ENCODE measurements at places on chromosomes 4 and X.
A peak's percentile ranks its signal among the peaks of the same experiment; 100 is the strongest.

GRCh38 chr4:180394312-180394711 is 1848.9 kb upstream of the TENM3 start:
- no peak for DNase-seq

- no peak for DNase-seq
These were observed 109.3 kb upstream of the USP9X start for GRCh38 chrX:40975951-40976350.

- no peak for DNase-seq
These were observed 118.0 kb upstream of the EDNRA start for GRCh38 chr4:147362938-147363337.

DNA sequence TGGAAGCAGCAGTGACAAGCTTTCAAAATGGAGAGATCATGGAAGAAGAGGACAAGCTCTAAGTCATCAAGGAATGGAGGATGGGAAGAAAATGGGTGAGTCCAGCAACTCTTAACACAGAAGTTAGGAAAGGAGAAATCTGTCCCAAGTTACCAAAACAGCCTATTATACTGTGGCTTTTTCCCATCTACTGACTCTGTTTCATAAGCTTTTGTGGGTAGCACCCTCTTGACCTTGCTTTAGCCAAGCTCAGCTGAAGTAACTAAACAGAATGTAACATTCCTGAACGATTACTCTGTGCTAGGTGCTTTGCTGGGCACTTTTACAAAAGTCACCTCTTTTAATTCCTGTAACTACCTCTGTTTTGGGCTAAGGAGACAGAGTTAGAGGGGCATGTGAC is 54.9 kb downstream of the MAP7D2 start:
- DNase-seq: no peak

DNA sequence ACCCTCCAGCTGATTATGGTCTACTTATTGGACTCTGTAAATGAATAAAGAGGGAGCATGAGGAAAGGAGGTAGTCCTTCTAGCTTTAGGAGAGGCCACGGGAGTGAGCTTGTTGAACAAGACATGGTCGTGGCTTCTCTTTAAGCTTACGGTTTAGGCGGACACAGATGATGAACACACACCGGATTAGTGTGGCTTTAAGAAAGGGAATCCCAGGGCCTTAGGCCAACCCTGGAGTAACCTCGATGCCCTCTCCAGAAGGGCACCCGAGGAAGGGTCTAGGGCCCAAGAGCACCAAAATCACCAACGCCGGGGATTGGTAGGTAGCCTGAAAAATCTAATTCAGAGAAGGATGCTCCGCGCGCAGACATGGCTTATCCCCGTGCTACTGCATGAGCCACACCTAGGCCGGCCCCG is 39.4 kb downstream of the ERVMER34-1 start:
- DNase-seq: no peak

DNA sequence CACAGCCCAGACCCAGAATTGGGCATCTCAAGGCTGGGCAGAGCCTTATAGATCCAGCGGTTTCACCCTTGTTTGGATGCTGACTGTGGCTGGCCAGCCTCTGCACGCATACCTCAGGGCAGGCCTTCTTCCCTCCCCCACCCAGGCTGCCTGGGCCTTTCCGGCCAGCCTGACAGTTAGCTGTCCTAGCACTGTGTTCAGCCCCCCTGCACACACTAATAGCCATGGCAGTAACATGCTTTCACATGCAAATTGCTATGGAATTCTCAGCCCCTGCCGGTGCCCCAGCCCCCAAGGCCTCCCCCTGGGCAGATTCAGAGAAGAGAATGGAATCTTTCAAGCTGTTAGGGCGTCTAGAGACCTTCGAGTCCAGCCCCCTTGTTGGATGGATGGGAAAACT is 17.7 kb downstream of the EFNB1 start:
- no peak for DNase-seq

DNA sequence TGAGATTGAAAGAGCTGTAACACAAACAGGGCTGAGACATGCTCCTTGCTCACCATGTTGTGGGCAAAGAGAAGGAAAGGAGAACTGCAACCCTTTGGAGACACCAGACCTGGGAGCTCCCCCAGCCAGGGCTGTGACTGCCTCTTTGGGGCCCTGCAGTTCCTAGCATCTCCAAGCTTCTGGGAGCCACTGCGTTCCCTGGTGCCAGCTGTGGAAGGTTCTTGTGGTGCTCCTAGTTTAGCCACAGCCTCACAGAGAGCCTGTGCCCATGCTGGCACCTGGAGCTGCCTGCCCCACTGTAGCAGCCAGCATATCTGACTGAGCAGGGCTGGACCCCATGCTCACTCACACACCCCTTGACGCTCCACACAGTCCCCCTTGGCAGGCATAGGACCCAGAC is 141.7 kb downstream of the PDHA2 start:
- no peak for DNase-seq

DNA sequence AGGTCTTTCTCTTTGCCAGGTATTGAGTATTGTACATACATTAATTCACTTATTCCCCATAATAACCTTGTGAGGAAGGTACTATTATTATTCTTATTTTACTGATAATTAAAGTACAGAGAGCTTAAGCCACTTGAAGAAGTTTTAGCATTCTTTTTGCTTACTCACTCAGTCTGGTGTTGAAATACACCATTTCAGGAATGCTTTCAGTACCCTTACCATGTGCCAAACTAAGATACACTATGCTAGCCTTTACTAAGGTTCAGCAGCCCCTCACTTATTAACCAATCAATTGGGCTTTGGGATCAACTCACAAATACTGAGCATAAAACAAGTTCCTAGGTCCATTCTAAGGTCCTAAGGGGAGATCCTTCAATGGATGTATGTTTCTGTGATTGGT is 179.0 kb upstream of the FGF13 start:
- DNase-seq: no peak

- no peak for DNase-seq
These were observed 891 bp downstream of the TLR2 start for GRCh38 chr4:153684971-153685371.

- no peak for DNase-seq
These were observed 10.2 kb upstream of the HGFAC start for GRCh38 chr4:3431446-3431993.

DNA sequence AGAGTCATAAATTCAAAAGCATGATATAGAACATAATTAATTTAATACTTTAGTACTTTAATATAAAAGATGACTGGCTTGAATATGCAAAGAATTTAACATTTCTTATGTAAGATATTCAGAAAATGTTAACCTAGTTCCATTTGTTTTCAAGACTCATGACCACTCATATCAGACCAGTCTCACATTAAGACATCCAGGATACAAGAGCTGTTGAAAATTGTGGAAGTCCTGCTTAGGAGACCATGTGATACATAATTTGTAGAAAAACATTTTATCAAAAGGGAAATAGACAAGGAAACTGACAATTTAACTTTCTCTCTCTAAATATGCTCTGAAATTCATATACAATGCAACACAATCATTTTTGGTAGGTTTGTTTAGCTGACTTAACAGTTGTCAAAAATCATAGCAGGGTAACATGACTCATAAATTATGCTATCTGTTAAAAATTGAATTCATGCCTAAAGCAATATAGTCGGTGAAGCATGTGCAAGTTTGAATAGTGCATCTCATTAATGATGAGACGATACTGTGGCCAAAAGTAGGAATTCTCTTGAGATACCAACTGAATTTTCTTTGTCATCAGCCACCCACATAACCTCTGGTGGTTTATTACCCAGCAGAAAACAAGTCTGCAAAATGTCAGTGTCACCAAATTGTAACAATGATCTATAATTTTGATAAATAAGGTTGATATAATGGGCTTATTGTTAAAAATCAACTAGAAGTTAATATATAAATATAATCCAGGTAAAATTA is 211.4 kb downstream of the GASK1B start:
- DNase-seq: no peak

GRCh38 chr4:75015627-75016026 is 82.7 kb downstream of the PARM1 start:
- DNase-seq: no peak

DNA sequence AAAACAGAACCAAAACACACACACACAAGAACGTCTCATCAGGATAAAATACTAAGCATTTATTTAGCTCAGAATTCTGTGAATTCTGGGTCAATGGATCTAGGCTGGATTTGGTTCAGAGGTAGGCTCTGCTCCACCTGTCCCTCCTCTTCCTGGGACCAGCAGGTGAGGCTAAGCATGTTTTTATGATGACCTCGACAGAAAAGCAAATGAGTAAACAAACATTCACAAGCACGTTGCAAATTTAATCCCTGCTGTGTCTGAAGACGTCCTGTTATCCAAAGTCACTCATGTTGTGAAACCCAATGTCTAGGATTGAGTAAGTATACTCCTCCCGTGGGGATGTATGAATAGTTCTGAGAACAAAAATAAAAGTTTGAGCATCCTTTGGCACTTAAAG is 371.4 kb upstream of the TECRL start:
- no peak for DNase-seq

DNA sequence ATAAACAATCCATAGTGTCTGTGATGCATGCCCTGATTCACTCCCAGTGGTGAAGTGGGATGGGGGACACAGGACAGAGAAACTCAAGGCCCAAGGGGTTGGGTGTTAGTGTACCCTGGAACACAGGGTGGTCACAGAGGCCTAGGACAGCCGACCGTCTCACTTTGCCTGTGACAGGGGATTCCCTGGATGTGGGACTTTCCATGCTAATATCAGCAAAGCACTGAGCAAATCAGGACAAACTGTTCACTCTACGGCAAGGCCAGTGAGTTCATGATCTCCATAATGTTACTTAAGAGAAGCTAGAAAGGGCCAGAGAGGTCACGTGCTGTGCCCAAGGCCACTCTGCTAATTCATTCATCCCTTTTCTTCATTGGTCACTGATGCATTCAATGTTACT is 158.7 kb upstream of the RBPJ start:
- peak; percentile 48 for DNase-seq

DNA sequence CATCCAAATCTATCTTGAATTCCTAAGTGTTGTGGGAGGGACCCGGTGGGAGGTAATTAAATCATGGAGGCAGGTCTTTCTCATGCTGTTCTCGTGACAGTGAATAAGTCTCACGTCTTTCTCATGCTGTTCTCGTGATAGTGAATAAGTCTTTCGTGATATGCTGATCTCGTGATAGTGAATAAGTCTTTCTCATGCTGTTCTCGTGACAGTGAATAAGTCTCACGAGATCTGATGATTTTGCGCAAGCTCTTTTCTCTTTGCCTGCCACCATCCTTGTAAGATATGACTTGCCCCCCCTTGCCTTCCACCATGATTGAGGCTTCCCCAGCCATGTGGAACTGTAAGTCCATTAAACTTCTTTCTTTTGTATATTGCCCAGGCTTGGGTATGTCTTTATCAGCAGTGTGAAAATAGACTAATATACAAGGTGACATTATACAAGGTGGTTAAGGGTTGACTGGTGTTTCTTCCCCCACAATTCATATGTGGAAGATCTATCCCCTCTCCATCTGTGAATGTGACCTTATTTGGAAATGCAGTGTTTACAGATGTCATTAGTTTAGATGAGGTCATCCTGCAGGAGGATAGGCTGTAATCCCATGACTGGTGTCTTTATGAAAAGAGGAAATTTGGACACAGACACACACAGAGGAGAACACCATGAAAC is 27.6 kb downstream of the ARSD start:
- peak; percentile 33 for DNase-seq

DNA sequence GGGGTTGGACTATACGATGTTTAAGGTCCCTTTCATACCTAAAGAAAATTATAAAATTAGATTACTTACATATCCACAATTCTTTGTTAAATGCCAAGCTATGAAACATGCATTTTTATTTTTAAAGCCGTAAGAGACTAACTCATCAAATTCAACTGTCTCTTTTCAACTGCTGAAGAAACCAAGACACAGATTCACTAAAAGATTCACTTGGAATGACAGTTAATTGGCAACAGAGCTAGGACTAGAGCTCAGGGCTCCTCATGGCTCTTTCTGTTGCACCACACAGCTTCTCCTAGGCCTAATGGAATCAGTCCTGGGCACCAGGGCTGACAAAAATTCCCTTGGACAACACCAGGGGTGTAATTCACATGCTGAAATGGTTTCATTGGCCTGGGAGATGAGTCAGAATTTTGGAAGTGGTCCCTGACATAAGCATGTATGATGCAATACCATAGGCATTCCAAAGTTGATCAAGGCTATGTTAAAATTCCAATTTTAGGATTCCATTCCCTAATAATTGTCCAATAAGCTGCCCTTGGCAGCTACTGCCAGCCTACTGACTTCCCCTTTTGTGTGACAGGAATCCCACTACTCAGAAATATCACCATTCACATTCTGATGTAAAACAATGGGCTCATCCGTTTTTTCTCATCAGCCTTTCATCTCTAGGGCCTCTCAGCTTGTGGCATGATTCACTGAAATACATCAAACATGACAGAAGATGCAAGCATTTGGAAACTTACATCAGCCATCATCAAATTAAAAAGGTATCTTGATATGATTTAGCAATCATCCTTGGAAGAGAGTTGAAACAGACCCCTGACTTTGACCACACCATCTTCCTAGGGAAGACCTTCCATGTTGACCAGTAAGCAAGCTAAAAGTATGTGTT is 54.2 kb downstream of the PLAC1 start:
- peak; percentile 74 for DNase-seq

DNA sequence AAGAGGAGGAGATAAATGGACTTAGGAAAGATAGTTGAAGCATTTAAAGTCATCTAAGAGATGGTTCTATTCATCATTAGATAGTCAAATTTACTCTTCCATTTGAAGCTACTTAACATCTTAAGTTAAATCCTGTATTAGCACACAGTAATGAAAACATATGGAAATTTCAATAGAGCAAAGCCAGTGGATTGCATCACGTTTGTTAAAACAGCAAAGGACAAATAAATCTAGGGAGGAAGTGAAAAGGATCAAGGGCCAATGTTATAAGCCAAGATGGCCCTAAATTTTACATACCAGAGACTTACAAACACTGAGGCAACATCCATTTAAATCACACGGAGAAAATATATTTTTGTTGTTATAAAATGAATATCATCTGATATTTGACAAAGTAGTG is 602.8 kb downstream of the INPP4B start:
- DNase-seq: no peak

- DNase-seq: no peak
These were observed 22.4 kb upstream of the RBPJ start for GRCh38 chr4:26298198-26298947.

DNA sequence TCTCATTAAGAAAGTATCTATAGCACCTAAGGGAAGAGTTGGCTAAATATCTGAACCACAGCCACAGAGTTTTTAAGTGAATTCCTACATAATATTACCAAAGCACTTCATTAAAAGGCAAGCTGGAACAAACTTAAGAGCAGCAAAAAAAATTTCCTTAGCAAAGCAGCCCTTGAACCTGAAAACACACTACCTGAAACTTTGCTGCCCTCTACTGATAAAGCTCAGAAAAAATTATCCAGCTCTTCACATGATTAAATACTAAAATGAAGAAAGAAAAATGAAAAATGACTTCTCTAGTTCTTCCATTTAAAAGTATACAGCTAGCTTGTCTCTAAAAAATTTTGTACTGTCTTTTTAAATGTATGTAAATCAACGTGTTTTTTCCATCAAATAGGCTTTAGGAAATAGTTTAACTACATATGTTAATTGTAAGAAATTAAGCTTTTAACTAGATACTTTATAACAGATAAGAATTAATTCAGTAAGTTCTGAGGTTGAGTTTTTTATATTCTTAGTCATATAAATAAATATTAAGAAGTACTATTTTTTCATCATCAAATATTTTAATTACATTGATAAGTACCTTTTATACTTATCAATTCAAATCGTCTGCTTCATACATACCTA is 156.1 kb downstream of the STPG2 start:
- no peak for DNase-seq

Measured in suppressor macrophage treated with lipopolysaccharide for 1 hour (primary cell).